ENCODE measurements at places on chromosomes 2 and 18.

DNA sequence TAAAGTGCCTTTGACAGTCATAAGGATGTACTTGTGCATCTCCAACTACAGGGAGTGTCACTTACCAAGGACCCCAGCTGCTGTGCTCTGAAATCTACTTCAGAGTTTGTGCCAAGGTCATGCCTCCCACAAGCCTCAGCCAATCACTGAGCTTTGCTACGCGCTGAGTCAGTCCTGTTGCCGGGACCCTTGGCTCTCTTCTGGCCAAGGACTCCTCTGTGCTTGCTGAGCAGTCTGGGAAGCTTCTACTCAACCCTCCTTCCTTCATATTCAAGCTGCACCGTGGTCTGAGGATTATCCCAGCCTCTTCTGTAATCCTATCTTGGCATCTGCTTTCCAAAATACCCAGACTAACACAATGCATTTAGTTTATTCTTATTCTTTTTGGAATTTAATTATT, 398.9 kb upstream of the FANCL start:
- peak; percentile 59 for DNase-seq

- DNase-seq = no peak
These were observed 134.7 kb downstream of the PXDN start for GRCh38 chr2:1609485-1610095.

GRCh38 chr18:25831301-25831701, 259.1 kb downstream of the SS18 start:
- no peak for DNase-seq

DNA sequence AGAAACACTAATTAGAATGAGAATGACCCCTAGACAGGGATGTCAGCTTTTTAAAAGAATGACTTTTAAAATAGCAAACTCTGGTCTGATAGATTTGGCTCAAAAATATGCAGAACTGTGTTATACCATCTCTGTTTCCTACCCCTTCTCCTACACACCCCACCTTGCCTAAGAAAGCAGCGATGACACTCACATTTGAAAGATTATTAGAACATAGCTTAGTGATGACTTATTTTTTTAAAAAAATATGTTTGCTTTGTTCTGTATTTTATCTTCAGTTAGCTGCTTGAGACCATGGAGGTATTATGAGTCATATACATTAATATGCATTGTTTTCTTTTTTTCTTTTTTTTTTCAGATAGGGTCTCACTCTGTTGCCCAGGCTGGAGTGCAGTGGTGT, 176.7 kb upstream of the TPO start:
- no peak for DNase-seq

- no peak for DNase-seq
These were observed 1.5 kb downstream of the ADD2 start for GRCh38 chr2:70766357-70767078.
